Endothelial cell (in vitro differentiated cells): ENCODE measurements at places on chromosomes 13 and 19.
A peak's percentile ranks its signal among the peaks of the same experiment; 100 is the strongest.

- peaks cover 8% of the 10 kb centered on the region for H3K36me3 ChIP-seq
- no peaks in the 10 kb centered on the region for H3K27me3 ChIP-seq
- H3K4me3 ChIP-seq: no peak overlapping the region
- no peaks in the 10 kb centered on the region for H3K4me1 ChIP-seq
These were observed 17.9 kb downstream of the ALG5 start for GRCh38 chr13:36981156-36981743.

- H3K36me3 ChIP-seq: no peaks in the 10 kb centered on the region
- no peak overlapping the region for H3K4me3 ChIP-seq
- H3K4me1 ChIP-seq: peaks cover 17% of the 10 kb centered on the region
- no peak overlapping the region for H3K27ac ChIP-seq
- no peaks in the 10 kb centered on the region for H3K27me3 ChIP-seq
These were observed 45.7 kb downstream of the ELF1 start for GRCh38 chr13:40973409-40973808.

GRCh38 chr19:56222901-56223300, 20.8 kb downstream of the ZSCAN5C start:
- peak overlapping the region; percentile 60 for H3K4me3 ChIP-seq
- peaks cover 8% of the 10 kb centered on the region for H3K4me1 ChIP-seq
- no peaks in the 10 kb centered on the region for H3K27me3 ChIP-seq
- H3K27ac ChIP-seq: peak overlapping the region; percentile 13
- H3K36me3 ChIP-seq: peaks cover 17% of the 10 kb centered on the region

DNA sequence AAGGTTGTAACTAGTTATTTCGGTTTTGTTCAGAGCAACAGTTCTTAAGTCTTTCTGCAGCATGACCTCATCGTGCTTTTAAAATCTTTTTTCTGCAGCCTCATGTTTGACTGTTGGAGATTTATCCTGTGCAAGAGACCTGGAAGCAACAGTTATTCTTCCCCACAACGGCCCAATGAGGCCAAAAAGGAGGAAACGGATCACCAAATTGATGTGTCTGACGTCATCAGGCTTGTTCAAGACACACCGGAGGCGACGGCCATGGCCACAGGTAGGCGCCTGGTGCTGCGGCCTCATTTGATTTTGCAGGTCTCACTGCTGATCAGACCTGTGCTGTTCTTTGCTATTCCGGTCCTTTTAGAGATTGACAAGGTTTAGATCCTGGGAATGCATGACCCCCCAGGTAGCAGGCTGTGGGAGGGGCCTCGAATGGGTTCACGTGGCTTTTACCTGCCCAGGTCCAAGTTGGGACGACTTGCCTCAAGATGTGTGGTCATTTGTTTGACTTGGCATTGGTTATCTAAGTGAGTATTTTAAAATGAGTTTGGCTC, 66.8 kb upstream of the MCF2L start:
- peaks cover 32% of the 10 kb centered on the region for H3K36me3 ChIP-seq
- no peaks in the 10 kb centered on the region for H3K27me3 ChIP-seq
- H3K4me3 ChIP-seq: no peak overlapping the region
- no peak for DNase-seq
- no peak overlapping the region for H3K27ac ChIP-seq

- H3K27me3 ChIP-seq: peaks cover 38% of the 10 kb centered on the region
- no peaks in the 10 kb centered on the region for H3K4me1 ChIP-seq
- DNase-seq: no peak
- no peak within 1 kb of the TSS for H3K27ac ChIP-seq
These were observed at the start of gene KCNC3 for GRCh38 chr19:50329146-50329925. KCNC3 (minus strand) TSS chr19:50329377; CDS start chr19:50329082, 295 bp downstream.

GRCh38 chr19:42075364-42075615, 676 bp upstream of the ZNF574 start:
- peaks cover 31% of the 10 kb centered on the region for H3K36me3 ChIP-seq
- peak overlapping the region; percentile 99 for H3K27ac ChIP-seq
- H3K4me3 ChIP-seq: peak overlapping the region; percentile 96
- peaks cover 24% of the 10 kb centered on the region for H3K27me3 ChIP-seq

DNA sequence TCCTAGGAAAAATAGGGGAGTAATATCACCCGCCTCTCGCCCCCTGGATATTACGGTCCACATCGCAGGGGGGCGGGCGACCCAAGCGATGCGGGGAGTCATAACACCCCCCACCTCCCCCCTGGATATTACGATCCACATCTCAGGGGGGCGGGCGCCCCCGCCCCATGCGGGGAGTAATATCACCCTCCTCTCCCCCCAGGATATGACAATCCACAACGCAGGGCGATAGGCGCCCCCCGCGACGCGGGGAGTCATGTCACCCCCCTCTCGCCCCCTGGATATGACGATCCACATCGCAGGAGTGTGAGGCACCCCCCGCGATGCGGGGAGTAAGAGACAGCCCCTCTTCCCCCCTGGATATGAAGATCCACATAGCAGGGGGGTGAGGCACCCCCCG, 684.4 kb upstream of the PCDH9 start:
- no peaks in the 10 kb centered on the region for H3K27me3 ChIP-seq
- no peak for DNase-seq
- no peaks in the 10 kb centered on the region for H3K36me3 ChIP-seq

DNA sequence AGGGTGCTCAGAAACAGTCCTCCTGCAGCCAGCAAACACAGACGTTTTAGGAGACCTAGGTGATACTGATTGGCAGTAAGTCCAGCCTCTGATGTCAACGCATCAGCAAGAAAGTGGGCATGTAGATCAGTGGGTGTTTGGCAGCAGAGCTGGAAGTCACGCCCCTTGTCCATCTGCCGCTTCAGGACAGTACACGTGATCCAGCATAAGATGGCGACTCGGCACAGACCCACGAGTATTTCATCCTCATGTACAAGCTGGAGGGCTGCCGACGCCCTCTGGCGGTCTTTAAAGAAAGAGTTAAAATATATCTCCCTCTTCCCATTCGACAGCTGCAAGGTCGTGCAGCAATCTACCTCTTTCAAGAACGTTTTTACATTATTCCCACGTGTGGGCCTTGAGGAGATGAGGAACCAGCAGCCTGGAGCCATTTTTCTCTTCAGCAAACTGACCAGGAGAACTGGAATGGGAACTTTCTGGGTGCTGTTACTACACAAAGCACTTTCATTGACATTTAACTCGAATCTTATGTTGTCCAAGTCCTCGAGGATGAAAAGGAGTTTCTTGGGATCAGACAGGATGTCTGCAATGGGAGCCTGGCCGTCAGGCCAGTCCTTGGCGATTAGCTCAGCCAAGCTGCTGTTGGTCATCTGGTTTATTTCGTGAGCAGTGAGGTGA, 22.3 kb downstream of the NLRP11 start:
- peaks cover 4% of the 10 kb centered on the region for H3K27me3 ChIP-seq
- no peak overlapping the region for H3K4me3 ChIP-seq
- H3K36me3 ChIP-seq: peaks cover 16% of the 10 kb centered on the region
- H3K27ac ChIP-seq: no peak overlapping the region
- DNase-seq: no peak

DNA sequence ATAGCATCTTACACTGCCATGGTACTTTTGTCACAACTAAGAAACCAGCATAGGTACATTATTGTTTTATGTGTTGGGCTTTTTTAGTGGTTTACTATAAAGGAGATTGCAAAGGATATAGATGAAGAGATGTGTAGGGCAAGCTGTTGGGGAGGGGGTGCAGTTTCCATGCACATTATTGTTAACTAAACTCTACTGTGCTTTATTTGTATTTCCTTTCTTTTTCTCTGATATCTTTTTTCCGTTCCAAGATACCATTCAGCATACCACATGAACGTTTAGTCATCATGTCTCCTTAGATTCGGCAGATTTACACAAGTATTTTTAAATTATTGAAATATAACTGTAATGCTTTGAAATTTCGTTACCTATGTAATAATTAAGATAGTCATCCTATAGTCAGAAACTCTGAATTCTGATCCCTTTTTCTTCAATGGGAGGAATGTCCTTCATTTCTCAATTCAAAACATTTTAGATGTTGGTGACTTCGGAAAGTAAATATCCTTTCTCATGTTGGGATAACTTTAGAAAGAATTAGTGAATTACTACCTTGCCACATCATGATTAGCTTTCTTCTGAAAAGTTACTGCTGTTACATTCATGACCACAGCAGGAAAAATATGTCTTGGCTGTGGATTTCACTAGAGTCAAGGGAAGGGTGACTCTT, 82.8 kb downstream of the FRY start:
- H3K4me3 ChIP-seq: no peak overlapping the region
- H3K27me3 ChIP-seq: no peaks in the 10 kb centered on the region
- peaks cover 19% of the 10 kb centered on the region for H3K4me1 ChIP-seq
- no peak overlapping the region for H3K27ac ChIP-seq
- DNase-seq: no peak

DNA sequence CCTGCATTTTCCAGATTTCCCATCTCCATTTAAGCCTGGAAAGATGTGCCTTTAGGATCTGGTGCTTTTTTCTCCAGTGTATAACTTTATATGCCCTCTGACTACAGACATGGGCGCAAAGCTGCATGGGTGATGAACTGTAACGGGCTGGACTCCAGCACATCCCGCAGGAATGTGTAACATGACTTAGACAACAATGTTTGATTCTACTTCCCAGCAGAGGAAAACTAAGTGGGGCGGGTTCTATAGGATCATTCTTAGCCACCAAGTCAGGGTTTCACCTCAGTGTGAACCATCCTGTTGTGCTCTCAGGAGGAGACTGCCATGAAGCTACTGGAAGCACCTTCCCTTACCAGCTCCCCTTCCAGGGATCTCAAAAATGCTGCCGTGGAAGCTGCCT, 93.2 kb upstream of the SERP2 start:
- H3K36me3 ChIP-seq: no peaks in the 10 kb centered on the region
- H3K27me3 ChIP-seq: peaks cover 5% of the 10 kb centered on the region
- no peak overlapping the region for H3K4me3 ChIP-seq
- H3K27ac ChIP-seq: no peak overlapping the region

GRCh38 chr19:8695501-8695900, 3.1 kb downstream of the ACTL9 start:
- DNase-seq: no peak
- peaks cover 28% of the 10 kb centered on the region for H3K27me3 ChIP-seq
- H3K4me3 ChIP-seq: no peak overlapping the region
- H3K4me1 ChIP-seq: no peaks in the 10 kb centered on the region
- peaks cover 38% of the 10 kb centered on the region for H3K36me3 ChIP-seq

- peak overlapping the region; percentile 72 for H3K27ac ChIP-seq
- DNase-seq: no peak
- H3K36me3 ChIP-seq: no peaks in the 10 kb centered on the region
- H3K27me3 ChIP-seq: peaks cover 32% of the 10 kb centered on the region
These were observed 682 bp downstream of the SSBP4 start for GRCh38 chr19:18419699-18420460.

DNA sequence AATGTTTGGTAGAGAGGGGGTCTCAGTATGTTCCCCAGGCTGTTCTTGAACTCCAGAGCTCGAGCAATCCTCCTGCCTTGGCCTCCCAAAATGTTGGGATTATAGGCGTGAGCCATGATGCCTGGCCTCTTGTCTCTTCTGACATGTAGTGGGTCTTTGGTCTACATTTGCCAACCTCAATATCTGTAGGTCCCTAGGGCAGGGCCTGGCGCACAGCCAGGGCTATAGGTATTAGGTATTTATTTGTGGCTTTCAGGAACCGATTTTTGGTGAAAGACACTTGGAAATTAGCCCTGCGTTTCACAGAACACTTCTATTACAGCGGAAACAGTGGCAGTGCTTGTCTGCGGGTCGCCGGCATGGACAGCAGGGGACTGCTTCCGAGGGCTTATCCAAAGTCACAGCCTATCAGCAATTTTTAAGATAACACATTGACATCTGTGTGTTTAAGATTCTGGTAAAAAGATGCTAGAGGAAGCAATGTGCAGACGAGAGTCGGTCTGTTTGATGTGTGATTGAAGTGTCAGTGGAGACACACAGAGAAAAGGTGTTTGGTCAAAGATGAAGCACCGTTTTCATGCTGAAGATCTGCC, 14.5 kb downstream of the ZNF536 start:
- no peak overlapping the region for H3K4me3 ChIP-seq
- H3K4me1 ChIP-seq: peaks cover 3% of the 10 kb centered on the region
- no peaks in the 10 kb centered on the region for H3K36me3 ChIP-seq
- DNase-seq: no peak
- peaks cover 11% of the 10 kb centered on the region for H3K27me3 ChIP-seq

GRCh38 chr19:46605356-46605821, 4.3 kb downstream of the CALM3 start:
- no peak for DNase-seq
- H3K4me3 ChIP-seq: no peak overlapping the region
- H3K36me3 ChIP-seq: peaks cover 28% of the 10 kb centered on the region
- H3K27me3 ChIP-seq: peaks cover 18% of the 10 kb centered on the region

DNA sequence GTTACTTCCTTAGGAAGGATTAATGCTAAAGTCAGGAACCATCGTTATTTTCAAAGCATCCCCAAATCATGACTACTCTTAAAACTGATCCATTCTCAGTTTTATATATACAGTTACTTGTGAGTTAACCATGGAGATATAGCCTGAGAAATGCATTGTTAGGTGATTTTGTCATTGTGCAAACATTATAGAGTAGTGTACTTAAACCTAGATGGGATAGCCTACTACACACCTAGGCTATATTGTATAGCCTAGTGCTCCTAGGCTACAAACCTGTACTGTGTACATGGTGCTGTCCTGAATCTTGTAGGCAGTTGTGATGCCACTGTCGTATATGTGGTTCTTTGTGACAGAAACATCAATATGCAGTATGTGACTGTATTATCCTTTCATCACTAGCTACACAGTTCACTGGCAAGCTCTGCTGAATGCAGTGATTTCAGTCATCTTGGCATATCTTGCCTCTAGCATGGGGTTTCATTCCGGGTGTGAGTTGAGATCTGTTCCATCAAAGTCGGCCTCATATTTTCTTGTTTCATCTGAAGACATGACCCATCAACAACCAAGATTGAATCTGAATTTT, 45.3 kb downstream of the CDK8 start:
- H3K27me3 ChIP-seq: no peaks in the 10 kb centered on the region
- no peak overlapping the region for H3K4me3 ChIP-seq
- H3K4me1 ChIP-seq: peaks cover 26% of the 10 kb centered on the region
- no peaks in the 10 kb centered on the region for H3K36me3 ChIP-seq
- no peak overlapping the region for H3K27ac ChIP-seq

- H3K4me3 ChIP-seq: no peak overlapping the region
- DNase-seq: no peak
- H3K27ac ChIP-seq: no peak overlapping the region
- no peaks in the 10 kb centered on the region for H3K36me3 ChIP-seq
- no peaks in the 10 kb centered on the region for H3K27me3 ChIP-seq
- peaks cover 3% of the 10 kb centered on the region for H3K4me1 ChIP-seq
These were observed 42.8 kb downstream of the RNF6 start for GRCh38 chr13:26179344-26179743.

- H3K27me3 ChIP-seq: peaks cover 5% of the 10 kb centered on the region
- peaks cover 5% of the 10 kb centered on the region for H3K4me1 ChIP-seq
- H3K36me3 ChIP-seq: no peaks in the 10 kb centered on the region
- no peak for DNase-seq
These were observed 12.5 kb upstream of the MAP3K10 start for GRCh38 chr19:40178756-40179155.

DNA sequence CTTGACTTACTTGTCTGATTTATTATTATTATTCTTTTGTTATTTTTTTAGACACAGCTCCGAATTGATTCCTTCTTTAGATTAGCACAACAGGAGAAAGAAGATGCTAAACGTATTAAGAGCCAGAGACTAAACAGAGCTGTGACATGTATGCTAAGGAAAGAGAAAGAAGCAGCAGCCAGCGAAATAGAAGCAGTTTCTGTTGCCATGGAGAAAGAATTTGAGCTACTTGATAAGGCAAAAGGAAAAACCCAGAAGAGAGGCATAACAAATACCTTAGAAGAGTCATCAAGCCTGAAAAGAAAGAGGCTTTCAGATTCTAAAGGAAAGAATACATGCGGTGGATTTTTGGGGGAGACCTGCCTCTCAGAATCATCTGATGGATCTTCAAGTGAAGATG, 29.4 kb downstream of the ERCC5 start:
- no peak for DNase-seq
- H3K36me3 ChIP-seq: peaks cover 8% of the 10 kb centered on the region
- H3K27ac ChIP-seq: no peak overlapping the region

GRCh38 chr13:99220199-99220935, 19.7 kb downstream of the UBAC2 start:
- no peak for DNase-seq
- no peaks in the 10 kb centered on the region for H3K27me3 ChIP-seq
- H3K36me3 ChIP-seq: no peaks in the 10 kb centered on the region
- no peaks in the 10 kb centered on the region for H3K4me1 ChIP-seq
